ENCODE measurements at places on chromosomes 1 and 21. TPM values are rescaled to one million over a fixed set of nuclear protein-coding genes. Genes with fewer than 3 reads are reported as not detected.

DNA sequence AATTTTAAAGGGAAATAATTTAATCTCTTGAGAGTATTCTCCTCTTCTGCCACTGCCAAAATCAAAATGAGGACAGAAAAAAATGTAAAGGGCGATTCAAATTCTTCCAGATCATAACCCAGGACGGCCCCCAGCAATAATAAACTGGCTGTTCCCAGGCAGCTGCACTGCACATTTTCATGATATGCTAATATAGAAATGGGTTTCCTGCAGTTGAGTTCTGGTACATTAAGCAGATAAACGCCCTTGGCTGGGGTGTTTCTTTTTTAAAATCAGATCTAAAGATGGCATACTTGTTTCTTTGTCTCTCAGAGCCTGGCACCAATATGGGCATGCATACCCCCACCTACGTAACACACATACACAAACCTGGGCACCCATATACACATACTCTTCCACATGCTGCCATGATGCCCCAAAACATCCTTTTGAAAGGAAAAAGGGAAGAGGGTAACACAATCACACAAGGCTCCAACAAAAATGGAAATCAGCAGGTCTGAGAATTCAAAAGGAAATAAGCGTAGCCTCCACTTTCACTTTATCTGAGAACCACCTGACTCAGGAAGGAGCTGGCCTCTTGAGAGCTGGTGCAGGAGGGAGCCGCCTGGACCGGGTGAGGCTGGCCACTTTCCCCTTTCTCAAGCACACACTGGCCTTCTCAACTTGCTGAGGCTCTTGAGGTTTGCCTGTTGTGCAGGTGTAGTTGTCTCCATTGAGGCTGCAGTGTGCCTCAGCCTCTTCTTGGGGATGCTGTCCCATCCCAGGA is 653.4 kb downstream of the KIF26B start:
- H3K4me3 ChIP-seq: no peak overlapping the region
- H3K27me3 ChIP-seq: no peaks in the 10 kb centered on the region
- no peak overlapping the region for H3K27ac ChIP-seq
- peaks cover 13% of the 10 kb centered on the region for H3K4me1 ChIP-seq

DNA sequence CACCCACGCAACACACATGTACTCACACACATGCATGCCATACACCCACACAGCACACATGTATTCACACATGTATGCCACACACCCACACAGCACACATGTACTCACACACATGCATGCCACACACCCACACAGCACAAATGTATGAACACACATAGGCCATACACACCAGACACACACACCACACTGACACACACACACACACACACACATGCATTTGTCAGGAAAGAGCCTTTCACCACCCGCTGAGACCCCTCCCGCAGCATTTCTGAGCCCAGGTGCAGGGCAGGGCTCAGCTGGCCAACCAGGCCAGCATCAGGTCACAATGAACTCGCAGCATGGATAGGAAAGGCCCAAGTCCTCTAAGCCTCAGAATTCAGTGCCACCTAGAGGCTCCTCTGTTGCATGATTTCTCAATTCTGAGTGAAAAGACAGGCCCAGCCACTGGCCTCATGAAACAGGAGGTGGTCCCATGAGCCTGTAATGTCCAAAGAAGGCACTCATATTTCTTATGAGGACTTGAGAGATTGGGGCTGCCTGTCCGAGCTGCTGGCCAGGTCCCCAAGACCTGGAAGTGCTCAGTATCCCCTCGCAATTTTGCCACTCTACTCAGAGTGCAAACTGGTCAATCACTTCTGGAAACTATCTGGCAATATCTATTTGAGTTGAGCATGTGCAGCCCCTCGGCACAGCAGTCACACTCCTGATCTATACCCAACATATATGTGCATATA is 57.3 kb downstream of the PSMG1 start:
- peak; percentile 51 for DNase-seq
- H3K27me3 ChIP-seq: no peaks in the 10 kb centered on the region
- peaks cover 5% of the 10 kb centered on the region for H3K4me1 ChIP-seq
- no peak overlapping the region for H3K27ac ChIP-seq
- no peak overlapping the region for H3K4me3 ChIP-seq

GRCh38 chr21:26042181-26042876 is 128.2 kb downstream of the APP start:
- no peak overlapping the region for H3K4me3 ChIP-seq
- H3K36me3 ChIP-seq: peaks cover 2% of the 10 kb centered on the region
- H3K4me1 ChIP-seq: no peaks in the 10 kb centered on the region
- H3K27me3 ChIP-seq: no peaks in the 10 kb centered on the region
- DNase-seq: no peak
- no peak overlapping the region for H3K27ac ChIP-seq

The SYT11 gene
- 384 TPM for total RNA-seq

- no peaks in the 10 kb centered on the region for H3K27me3 ChIP-seq
- no peak overlapping the region for H3K27ac ChIP-seq
- H3K4me1 ChIP-seq: peaks cover 29% of the 10 kb centered on the region
- no peaks in the 10 kb centered on the region for H3K36me3 ChIP-seq
- no peak for DNase-seq
Measured at GRCh38 chr1:41420860-41421259, 59.6 kb downstream of the FOXO6 start.

GRCh38 chr1:1374589-1374928 is 448 bp downstream of the AURKAIP1 start:
- peaks cover 41% of the 10 kb centered on the region for H3K4me1 ChIP-seq

The CFAP141 gene
- total RNA-seq: 0.66 TPM

DNA sequence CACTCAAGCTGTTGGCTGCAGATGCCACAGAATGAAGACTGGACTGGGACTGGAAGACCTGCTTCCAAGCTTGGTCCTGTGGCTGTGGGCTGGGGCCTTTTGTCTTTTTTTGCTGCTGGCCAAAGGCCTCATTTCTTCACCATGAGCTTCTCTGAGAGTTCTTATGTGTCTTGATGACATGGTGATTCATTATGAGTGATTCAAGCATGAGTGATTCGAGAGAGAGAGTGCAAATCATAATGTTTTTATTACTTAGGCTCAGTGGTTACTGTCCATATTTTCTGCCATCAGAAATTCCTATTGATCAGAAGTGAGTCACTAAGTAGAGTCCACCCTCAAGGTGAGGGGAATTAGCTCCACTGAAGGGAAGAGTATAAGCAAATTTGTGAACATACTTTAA is 94.0 kb downstream of the PCP4 start:
- H3K4me3 ChIP-seq: no peak overlapping the region
- no peaks in the 10 kb centered on the region for H3K36me3 ChIP-seq
- H3K27ac ChIP-seq: no peak overlapping the region
- no peaks in the 10 kb centered on the region for H3K27me3 ChIP-seq
- DNase-seq: no peak
- no peaks in the 10 kb centered on the region for H3K4me1 ChIP-seq
